ENCODE measurements at places on chromosomes 6 and 20. TPM values are rescaled to one million over a fixed set of nuclear protein-coding genes. Genes with fewer than 3 reads are reported as not detected.

- DNase-seq = no peak
Measured at GRCh38 chr6:3165631-3166534, 8.5 kb upstream of the TUBB2A start.

The GRM1 gene
- not detected for total RNA-seq

The MATN4 gene
- total RNA-seq = not detected

- DNase-seq = no peak
Measured at GRCh38 chr20:38601216-38602184, at the start of gene ARHGAP40. Gene ARHGAP40, plus strand, starts transcription at chr20:38601809.

GRCh38 chr6:106448000-106448426, 87.5 kb downstream of the CRYBG1 start:
- DNase-seq = no peak

DNA sequence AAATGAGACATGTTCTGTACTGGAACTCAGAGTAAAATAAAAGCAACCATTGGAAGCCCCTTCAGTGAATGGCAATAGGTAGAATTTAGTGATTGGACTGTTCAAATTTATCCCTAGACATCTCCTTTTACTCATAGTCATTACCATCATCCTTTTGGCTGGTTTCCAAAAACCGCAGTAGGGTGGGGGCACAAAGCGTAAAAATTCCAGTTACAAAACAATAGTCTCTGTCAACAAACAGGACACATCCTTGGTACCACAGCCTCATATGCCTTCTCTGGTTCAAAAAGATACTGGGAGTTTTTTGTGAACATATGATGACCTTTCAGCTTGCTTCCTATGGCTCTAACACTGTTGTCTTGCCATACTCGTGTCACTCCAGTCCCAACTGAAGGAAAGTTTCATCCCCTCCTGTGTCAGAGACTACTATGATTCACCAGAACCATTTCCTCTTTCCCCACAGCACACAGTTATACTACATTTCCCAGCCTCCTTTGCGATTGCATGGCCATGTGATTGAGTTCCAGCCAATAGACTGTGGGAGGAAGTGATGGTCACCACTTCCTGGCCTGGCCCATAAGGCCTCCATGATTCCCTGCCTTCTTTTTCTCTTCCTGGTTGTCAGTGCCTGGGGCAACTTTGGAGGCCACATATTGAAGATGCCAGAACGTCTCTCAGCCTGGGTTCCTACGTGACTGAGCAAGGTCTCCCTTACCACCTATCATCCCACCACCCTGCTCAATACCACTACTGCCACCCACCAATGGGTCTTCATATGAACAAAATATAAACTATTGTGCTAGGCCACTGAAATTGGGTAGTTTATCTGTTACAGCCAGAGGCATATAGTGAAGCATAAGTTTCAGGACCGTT, 162.4 kb downstream of the ID4 start:
- DNase-seq = no peak
